Stimulated activated CD8-positive, alpha-beta memory T cell treated with anti-CD3 and anti-CD28 coated beads, Interleukin-4, amount 100 ng/mL, for 4 hours (primary cell): ENCODE measurements at places on chromosomes 1 and 21.

GRCh38 chr1:44354268-44354839 lies 703 bp downstream of the ERI3 start:
- DNase-seq: no peak

DNA sequence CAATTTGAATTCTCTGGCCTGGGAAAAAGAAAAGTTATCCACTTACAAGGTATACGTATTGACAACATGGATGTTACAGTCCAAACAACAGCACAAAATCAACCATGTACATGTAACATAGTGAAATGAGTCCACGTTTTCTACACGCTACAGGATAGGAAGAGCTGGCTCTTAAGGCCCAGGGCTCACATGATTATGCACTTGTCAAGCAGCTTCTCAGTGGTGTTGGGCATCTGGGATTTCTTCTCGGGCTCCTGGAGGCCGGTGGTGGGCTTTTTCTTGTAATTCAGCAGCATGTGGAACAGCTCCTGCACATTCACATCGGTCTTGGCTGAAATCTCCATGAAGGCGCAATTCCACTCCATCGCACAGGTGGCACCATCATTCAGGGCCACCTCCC lies 4.0 kb downstream of the DIRAS3 start:
- no peak for DNase-seq

DNA sequence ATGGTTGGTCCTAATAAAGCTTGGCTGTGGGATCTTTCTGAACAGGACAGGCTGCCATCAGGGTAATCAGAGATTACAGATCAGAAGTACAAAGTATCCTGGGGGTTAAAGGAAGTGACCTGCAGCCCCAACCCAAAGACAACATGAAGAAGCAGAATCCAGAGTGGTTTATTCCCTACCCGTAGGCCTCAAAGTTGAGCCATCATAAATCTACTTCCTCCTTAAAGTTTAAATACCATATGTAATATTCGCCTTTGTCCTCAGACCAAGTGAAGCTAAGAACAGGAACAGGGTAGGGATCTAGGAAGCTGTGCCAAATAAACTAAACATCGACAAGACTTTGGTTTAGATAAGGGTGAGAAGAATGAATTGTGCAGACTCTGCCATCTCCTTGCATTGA lies 15.9 kb upstream of the DHX9 start:
- no peak for DNase-seq

- no peak for DNase-seq
Observed at GRCh38 chr1:224558904-224559303, 57.2 kb upstream of the CNIH3 start.

- no peak for DNase-seq
Observed at GRCh38 chr1:83854456-83854855, 144.5 kb downstream of the TTLL7 start.

DNA sequence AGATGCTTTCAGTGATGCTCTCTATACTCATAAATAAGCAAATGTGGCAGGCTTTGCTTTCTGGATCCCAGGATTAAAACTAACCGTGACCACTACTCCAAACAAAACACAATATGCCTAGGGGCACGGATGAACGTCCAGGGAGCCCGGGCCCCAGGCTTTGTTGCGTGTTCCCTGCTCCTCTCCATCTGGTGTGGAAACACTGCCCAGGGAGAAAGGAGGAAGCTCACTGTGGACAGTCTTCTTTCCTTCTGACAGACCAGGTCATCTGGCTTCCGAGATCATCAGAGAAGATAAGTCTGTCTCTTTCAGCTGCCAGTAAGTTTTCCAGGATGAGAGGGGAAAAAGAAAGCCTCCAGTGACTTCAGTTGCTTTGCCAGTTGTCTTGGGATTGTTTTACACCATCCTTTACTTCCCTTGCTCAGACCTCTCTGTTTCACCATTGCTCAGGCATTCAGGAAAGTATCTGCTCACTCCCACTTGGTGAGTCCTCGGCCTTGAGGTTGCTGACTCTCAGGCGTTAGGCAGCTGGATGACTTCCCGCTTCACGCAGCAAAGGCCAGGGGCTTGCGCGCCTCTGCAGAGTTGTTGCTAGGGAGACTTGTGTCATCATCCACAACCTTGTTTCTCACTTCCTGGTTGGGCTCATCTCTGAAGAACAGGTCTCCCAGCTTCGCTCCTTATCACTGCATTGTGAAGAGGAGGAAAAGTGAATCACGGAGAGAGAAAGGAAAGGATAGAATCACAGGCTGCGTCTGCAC lies 20.6 kb upstream of the PGD start:
- DNase-seq: no peak

DNA sequence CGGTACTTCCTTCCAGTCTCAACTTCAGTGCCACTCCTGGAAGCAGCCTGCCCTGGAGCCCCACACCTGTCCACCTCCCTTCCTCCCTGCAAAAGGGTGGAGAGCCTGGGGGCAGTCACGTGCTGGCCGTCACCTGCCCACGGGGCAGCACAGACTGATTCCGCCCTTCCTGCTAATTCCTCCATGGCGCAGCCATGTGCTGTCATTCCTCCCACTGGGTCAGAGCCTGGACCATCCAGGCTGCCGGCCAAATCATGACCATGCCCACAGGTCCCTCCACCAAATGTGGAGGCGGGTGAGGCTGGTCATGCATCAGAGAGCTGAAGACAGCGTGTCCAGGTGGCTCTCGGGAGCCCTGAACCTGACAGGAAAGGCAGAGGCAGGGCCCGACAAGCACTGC lies 24.4 kb upstream of the GPR153 start:
- DNase-seq: no peak

GRCh38 chr1:15676688-15677661 lies 7.1 kb upstream of the PLEKHM2 start:
- DNase-seq: no peak

GRCh38 chr1:42845866-42846256 lies 552 bp upstream of the ZNF691 start:
- DNase-seq: no peak

DNA sequence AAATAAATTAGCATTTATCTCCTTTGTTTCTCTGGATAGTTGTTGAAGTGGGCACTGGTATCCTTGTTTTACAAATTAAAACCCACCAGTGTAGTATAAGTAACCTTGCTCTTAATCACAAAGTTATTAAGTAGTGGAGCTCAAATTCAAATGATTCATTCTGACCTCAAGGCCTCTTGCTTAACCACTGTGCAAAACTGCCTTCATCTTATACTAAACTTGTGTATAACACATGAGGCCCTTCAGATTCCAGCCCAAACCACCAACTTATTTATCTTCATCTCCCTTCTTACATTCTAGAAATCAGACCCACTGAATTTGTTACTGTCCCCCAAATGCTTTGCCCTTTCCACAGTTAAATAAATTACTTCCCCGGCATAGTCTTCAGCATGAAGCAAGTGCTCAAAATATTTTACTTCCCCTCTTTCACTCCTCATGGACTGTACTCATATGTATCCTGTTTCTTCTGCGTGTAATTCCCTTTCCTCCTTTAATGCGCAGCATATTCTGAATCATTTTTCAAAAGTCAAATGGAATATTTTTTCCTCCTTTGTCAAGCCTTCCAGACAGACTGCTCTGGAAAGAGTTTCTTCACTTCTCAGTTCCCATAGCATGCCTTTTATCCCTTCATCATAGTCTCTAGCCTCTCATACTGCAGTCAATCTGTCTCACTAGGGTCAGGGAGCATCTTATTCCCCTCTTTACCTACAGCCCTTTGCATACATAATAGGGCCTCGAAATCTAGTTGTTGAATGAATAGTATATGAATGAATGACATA lies 19.0 kb upstream of the DNASE2B start:
- DNase-seq: no peak

DNA sequence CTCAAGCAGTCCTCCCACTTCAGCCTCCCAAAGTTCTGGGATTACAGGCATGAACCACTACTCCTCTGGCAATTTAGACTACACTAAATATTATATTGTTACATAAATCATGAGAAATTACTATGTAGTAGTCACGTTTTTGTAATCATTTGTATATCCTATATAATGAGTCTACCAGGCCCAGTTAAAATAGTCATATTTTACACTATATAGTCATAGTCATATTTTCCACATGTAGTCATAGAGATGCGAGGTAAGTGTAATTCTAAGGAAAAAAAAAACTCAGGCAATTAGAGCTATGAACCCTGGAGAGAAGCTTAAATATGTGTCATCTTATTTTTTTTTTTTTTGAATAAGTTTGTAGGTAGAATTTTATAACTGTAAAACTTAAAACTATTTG lies 90.0 kb downstream of the FNBP1L start:
- DNase-seq: no peak

DNA sequence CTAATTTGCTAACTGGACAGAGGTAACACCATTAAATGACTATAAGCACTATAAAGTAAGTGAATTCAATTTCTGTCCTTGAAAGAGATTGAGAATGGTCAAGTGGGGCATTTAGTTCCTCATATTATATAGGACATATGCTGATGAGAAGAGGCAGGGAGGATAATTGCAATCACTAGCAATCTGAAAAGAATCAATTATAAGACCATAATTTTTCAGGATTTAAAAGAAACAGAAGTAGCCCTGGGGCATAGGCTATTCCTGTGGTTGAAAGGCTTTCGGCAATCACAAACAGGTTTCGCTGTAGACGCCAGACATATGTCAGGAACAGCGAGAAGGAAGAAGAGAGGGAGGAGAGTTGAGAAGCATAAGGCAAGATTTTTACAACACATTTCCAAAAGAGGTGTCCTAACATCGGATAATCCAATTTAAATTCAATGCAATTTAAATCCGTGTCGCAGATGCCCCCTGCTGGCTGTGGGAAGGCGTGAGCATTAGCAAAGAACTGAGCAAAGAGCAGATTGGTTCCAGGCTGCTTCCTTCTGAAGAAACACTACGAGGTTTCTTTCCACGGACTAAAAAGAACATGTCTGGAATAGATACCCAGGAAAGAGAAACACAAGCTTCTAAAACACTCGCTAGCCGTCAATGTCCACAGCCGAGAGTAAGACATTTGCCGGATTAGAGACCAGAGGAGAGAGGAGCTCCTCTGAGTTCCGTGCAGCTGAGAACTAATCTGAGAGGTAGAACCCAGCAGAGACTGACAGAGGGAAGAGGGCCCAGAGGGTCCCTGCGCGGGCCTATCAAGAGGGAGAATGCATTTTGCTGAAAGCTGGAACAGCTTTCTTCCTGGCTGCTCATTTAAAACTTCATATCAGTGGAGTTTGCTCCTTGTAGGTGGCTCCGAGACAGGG lies 27.9 kb downstream of the RGS5 start:
- no peak for DNase-seq

DNA sequence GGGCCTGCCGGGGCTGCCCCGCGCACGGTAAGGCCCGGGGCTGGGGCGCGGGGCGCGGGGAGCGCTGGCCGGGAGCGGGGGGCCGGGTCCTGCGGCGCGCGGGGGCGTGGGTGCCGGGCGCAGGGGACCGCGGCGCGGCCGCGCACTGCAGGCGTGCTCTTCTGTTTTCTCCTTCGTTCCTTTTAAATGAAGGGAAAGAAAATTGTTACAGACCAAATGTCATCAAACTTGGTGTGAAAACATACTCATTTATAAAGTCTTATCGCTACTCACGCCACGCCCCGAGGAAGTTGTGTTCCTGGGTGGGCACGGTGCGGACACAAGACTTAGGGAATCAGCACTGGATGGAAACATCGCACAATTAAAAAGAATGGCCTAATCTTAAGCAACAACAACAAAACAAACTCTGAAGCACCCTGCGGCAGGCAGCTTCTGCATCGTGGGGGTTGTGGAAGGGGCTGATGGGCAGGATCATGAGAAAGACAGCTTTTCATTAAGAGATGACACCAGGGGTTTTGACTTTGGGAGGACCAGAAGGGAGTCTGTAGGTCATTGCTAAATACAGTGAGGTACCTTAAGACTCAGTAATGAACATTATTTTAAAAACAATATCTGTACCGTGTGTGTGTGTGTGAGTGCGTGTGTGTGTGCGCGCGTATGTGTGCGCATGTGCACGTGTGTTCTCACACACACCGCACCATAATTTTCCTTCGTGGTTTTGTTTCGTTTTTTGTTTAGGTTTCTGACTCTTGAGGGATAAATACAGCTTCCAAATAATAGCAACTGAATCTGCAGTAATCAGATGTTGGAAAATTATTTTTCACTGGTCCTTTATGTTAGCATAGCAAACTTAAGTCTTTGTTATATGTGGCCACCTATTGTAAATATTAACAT lies 548 bp downstream of the B3GALT5 start:
- DNase-seq: no peak

- DNase-seq: no peak
Observed at GRCh38 chr21:45826676-45827301, 154.8 kb upstream of the COL6A1 start.

DNA sequence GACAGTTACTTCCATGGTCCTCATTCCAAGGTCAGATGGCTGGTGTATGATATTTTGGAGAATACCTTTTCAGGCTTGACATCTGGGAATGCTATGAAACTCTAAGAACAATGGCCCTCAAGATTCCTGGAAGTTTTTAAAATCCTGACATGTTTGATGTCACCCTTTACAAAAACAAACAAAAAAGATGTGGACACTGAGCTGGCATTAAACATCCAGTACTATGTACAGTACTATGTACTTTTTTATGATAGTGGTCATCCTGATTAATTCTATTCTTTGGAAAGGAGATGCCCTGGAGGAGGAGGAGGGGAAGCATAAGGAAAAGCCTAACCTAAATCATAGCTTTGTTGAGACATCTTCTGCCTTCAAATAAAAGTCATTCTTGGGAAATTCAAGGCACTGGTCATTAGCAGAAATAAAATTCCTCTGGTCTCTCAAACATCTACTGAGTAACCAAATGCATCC lies 235.4 kb downstream of the HMCN1 start:
- DNase-seq: no peak

GRCh38 chr1:221878134-221878533 lies 136.2 kb upstream of the DUSP10 start:
- DNase-seq: no peak

GRCh38 chr21:45630066-45630694 lies 13.3 kb upstream of the PCBP3 start:
- DNase-seq: no peak

- DNase-seq: no peak
Observed at GRCh38 chr1:171267391-171267790, 19.1 kb downstream of the FMO1 start.

GRCh38 chr1:234887016-234887900 lies 241.4 kb downstream of the TOMM20 start:
- DNase-seq: no peak

- DNase-seq: no peak
Observed at GRCh38 chr1:34946211-34946610, 16.8 kb upstream of the DLGAP3 start.

GRCh38 chr1:86872086-86872485 lies 41.8 kb downstream of the SELENOF start:
- no peak for DNase-seq

DNA sequence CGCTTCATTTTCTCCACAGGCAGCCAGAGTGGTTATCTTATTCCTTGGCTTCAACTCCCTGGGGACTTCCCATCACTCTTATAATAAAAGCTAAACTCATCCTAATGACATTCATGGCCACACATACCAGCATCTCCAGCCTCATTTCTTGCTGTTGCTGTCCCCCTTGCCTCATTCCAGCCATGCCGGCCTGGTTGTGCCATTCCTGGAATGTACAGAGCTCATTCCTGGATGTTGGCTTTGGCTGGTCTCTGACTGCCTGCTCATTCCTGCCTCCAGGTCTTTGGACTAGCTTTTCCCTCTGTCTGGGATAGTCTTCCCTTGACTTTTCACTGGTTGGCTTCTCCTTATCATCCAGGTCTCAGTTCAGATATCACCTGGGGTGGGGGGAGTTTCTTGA lies 2.4 kb upstream of the PEF1 start:
- DNase-seq: no peak
